ENCODE measurements at places on chromosomes 1 and 21.

DNA sequence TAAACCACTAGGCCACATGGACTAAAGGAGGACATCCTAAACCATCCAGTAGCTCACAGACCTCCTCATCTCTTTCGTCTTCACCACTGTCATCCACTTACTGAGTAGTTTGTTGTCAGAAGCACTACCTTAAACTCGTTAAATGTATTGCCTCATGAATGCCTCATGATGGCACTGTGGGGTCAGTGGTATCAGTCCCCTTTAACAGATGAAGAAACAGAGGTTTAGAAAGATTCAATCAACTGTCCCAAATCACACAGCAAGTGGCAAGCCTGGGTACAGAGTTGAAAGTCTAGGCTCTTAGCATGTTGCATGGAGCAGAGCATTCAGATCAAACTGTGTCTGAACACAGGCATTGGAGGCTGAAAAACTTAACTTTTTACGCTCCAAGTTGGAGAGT is 183.6 kb upstream of the KIAA0040 start:
- peak; percentile 16 for DNase-seq

GRCh38 chr1:190478149-190479049 is 735 bp upstream of the BRINP3 start:
- peak; percentile 33 for DNase-seq

DNA sequence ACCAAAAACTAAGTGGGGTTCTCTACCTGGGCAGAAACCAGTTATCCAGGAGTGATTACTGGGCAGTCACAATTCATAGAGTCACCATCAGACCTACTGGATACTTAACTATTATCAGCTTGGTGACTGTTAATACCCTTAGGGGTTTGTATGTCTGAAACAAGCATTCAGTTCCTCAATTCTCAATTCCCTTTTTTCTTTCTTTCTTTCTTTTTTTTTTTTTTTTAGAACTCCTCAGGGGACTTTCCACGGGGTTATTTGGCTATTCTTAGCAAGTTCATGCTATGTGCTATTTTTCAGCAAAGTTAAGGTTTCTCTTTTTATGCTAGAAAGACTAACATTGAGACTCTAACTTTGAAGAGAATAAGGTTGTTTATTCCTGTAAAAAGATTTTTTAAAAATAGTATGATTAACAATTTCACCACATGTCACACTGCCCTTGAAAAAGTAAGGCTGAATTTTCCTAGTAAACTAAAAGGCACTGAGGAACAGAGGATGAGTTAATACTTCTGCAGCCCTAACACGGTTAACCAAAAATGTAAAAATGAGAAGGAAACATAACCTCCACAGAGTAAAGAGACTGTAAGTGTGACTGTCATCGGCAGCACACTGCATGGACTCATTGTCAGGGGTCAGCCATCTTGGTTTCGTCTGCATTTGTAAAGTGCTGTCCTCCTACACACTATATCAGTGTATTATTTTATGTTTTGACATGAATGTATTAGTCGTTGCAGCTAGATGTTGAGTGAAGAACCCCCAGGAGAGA is 310.2 kb downstream of the NTNG1 start:
- DNase-seq, result no peak

- DNase-seq, result peak; percentile 66
Observed at GRCh38 chr1:213423605-213424004, 372.6 kb downstream of the RPS6KC1 start.

GRCh38 chr1:117661027-117661426 is 55.2 kb downstream of the TENT5C start:
- no peak for DNase-seq

Measured in NCI-H1092 (cell line).